ENCODE measurements at places on chromosomes 1 and 21.

DNA sequence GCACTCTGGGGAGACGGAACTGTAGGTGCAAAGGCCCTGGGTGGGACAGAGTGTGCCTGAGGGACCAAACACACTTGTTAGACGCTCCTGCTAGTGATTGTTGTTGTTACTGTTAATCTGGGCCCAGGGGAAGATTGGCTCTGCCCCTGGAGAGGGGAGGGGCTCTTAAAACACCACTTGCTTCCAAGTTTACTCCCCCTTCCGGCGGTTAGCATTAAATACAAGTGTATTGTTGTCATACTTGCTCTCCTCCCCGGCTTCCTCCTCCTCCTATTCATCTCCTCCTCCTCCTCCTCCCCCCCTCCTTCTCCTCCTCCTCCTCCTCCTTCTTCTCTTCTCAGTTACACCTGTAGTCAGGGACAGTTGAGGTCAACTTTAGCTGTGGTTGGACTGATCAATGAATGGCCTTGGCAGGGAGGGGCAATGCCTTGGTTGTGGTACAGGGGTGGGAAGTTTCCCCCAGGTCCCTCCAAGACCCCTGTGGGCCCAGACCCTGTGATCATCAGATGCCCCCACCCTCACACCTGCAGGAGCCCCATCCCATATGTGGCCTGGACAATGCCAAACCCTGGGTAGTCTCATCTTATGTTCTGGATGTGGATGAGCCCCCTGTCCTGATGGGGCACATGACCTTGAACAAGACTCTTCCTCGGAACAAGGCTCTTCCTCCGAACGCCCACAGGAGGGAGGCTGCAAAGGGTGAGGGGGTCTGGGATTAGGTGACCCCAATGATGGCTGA, 217.3 kb downstream of the PTPRU start:
- peak; percentile 5 for DNase-seq

DNA sequence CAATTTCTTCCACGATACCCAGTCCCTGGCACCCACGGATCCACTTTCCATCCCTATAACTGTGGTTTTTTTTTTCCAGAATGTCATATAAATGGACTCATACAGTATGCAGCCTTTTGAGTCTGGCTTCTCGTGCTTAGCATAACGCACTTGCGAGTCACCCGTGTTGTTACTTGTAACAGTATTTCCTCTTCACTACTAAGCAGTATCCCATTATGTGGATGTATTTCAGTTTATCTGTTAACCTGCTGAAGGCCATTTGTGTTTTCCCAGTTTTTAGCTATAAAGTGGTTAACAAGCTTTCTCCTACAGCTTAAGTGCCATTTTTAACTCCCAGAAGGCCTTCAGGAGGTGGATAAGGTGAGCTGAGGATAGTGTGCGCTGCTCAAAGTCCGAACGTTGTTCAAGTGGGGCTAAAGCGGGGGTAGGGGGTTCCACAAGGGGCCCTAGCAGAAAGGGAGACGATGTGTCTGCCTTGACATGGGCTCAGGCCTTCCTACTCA, 829 bp downstream of the ADAR start:
- peak; percentile 24 for DNase-seq

DNA sequence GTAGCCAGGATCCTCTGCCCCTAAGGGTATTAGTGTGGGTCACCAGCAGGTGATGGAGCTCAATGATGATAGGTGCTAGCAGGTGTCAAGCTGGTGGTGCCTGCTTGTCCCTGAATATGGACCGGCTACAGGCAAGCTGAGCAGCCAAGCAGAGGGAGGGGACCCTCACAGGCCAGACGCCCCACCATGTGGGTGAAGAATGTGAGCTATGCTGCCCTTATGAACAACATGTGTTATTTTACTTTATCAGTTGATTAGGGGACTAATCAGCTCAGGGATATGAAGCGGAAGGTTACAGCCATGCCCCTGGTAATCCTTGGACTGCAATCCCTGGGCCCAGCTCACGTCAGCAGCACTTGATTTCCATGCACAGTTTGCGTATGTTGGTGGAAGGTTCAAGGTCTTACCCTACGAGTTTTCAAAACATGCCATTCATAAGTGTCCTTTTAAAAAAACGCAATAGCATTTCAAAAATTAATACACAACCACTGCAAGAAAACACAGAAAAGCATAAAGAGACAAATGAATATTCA, 106.0 kb downstream of the CDC7 start:
- DNase-seq, result no peak

GRCh38 chr21:35020902-35021301, 28.2 kb downstream of the RUNX1 start:
- DNase-seq, result no peak

DNA sequence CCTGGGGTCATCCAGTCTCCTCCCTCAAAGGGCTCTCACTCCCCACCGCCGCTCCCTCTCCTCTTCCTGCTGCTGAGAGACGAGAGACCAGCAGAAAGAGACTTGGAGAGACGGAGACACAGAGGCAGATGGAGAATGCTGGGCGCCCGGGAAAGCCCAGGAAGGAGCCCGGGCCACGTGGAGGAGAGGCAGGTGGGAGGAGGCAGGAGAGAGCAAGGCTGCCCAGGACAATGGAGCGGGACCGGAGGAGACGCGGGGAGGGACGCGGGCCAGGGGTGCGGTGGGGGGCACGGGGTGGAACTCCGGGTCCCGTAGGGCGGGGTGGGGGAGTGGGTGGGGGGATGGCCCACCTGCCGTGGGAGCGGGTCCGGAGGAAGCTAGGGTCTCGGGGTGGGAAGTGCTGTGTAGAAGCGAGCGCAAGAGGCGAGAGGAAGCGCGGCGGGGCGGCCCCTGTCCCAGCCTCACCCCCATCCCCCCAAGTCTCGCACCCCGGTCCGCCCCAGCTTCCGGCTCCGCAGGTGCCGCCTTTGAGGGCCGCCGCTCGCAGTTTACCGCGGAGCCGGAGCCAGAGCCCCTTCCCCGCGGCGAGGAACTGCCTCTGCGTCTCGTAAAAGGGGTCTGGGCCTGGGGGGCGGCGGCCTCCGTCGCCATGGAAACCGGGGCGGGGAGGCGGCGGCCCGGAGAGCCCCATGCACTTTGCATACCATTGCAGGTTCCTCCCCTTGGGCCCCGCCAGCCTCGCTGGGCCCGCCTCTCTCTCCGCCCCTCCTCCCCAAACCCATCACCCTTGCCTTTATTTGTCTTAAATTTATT, 11.7 kb upstream of the EPHA2 start:
- DNase-seq, result no peak
